ENCODE measurements at places on chromosomes 3 and 15. TPM values are rescaled to one million over a fixed set of nuclear protein-coding genes. Genes with fewer than 3 reads are reported as not detected.

DNA sequence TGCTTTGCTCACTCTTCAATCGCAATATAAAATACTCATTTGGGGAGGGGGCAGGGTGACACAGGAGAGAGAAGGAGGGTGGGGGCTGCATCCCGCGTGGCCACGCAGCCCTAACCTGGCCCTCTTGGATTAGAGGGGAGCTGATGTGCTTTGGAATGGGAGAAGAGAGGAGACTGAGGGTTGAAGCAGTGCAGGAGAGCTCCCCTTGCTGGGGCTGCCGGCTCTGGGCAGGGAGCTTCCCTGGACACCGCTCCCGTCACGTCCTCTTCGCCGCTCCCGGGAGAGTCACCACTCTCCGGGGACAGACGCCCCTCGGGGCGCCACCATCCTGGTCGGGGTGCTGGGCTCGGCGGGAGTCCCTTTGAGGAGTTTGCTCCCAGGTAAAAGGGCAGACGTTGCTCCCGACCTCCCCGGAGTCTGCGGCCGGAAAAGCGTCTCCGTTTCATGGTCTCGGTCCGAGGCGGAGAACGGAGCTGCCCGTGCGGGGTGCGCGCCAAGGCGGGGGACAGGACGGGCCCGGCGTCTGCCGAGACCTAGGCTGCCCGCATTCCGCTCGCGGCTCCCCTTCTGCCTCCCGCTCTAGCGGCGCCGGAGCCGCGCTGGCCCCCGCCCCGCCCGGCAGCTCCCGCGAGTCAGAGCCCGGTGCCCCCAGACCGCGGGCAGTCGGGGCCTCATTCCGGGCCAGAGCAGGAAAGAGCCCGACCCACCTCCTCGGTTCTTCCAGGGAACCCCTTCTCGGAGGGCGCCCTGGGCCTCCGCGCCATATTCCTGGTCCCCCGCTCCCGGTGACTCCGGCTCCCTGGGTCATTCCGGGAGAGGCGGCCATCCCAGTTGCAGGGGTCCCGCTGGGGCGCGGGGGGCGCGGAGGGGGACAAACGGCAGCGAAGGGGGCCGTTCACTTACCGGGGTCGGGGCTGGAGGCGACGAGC is 603 bp downstream of the SLC7A14 start:
- no peaks in the 10 kb centered on the region for H3K4me1 ChIP-seq
- H3K4me3 ChIP-seq, result peak overlapping the region; percentile 41
- no peaks in the 10 kb centered on the region for H3K36me3 ChIP-seq
- no peak overlapping the region for H3K27ac ChIP-seq

DNA sequence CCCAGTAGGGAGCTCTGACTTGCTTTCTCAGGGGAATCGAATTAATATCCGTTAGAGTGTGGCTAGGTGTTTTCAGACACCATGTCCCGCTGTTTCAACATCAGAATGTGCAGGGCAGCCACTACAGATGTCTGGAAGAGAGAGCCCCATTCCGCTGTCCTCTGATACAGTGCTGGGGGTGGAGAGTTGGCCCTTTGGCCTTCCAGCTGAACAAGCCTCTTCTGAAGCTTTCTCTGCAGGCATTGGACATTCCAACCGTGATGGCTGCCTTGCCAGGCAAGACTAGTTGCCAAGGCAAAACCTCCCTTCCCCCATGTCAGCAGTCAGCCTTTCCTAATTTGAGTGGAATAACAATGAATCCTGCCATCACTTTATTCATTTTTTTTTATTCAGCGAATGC is 1.5 kb downstream of the FAH start:
- no peaks in the 10 kb centered on the region for H3K36me3 ChIP-seq
- peaks cover 7% of the 10 kb centered on the region for H3K4me1 ChIP-seq
- no peak overlapping the region for H3K27ac ChIP-seq

DNA sequence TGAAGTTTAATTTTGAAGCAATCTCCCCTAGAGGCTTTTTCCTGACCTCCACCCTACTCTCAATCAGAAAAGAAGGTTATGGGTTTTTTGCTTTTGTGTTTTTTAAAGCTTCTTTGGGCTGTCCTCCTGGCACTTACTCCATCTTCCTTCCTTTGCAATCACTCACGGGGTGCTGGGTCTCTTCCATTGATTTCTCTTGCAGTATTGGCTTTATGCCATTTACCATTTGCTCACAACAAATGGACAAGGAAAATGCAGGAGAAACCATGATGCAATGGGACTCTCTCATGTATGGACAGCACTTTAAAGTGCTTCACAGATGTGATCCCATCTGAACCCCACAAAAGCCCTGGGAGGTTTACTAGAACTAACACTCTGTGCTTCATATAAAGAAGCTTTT is 57.5 kb downstream of the SST start:
- no peak overlapping the region for H3K27ac ChIP-seq
- H3K36me3 ChIP-seq, result no peaks in the 10 kb centered on the region
- no peaks in the 10 kb centered on the region for H3K4me1 ChIP-seq
- no peak for DNase-seq
- H3K27me3 ChIP-seq, result no peaks in the 10 kb centered on the region

Gene NR2E3
- polyA plus RNA-seq, result 0.08 TPM

GRCh38 chr3:171644681-171645080 is 165.6 kb downstream of the PLD1 start:
- H3K27ac ChIP-seq, result no peak overlapping the region
- H3K27me3 ChIP-seq, result no peaks in the 10 kb centered on the region
- no peak overlapping the region for H3K4me3 ChIP-seq
- DNase-seq, result no peak
- no peaks in the 10 kb centered on the region for H3K36me3 ChIP-seq
- H3K4me1 ChIP-seq, result no peaks in the 10 kb centered on the region

Gene TMEM207
- polyA plus RNA-seq, result not detected

DNA sequence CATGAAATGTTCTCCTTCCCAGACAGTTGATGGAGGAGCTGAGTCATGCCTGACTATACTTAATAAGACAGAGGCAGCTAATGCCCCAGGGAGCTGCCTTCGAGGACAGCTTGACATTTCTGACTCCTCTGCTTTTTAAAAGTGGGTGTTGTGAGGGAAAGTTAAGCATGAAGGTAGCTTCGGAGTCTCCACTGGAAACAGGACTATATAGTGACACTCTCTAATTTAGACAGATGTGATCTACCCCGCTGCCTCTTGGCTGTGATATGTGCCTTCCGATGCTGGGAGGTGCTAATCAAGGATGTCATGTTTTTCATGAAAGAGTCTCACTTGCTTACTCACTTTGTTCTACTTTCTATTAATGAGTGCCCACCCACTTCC is 72.7 kb downstream of the IL1RAP start:
- DNase-seq, result peak; percentile 28
- H3K4me3 ChIP-seq, result no peak overlapping the region
- H3K27ac ChIP-seq, result peak overlapping the region; percentile 73
- no peaks in the 10 kb centered on the region for H3K36me3 ChIP-seq
- H3K27me3 ChIP-seq, result no peaks in the 10 kb centered on the region

DNA sequence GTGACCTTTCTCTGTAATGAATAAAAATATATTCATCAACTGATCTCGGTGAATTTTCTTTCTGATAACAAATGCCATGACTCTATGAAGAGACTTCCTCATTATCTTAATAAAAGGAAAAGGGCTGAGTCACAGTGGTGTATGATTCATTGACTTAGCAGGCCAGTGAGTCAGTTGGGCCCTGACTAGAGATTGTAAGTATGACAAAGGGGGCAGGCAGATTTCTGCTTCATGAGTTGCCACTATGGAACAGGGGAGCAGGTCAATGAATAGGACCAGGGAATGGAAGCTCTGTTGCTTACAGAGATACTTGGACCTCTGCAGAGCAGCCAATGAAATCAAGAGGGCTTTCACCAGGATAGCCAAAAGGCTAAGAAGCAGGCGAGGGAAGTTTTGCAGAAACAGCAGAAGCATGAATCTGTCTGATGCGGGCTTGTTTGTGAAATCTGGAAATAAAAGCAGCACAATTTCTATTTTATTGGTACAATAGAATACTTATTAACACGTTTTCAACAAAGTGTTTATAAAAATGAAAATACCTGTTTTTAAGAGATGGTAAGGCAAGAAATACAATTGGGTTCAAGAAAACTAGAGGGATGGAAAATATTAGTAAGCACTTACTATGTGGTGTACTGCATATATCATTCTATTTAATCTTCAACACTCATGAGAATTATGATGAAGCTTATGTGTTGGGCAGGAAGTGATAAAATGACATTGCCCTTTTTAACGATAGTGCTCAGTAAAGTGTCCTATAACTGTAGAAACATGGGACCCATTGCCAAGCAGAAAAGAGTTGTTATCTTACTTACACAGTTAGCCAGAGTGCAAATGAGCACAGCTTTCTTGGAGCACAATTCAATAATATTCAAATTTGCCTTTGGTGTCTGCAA is 169.8 kb upstream of the MYRIP start:
- peak; percentile 98 for DNase-seq
- H3K27me3 ChIP-seq, result no peaks in the 10 kb centered on the region
- H3K36me3 ChIP-seq, result no peaks in the 10 kb centered on the region
- H3K27ac ChIP-seq, result peak overlapping the region; percentile 64

GRCh38 chr3:35500641-35501350 is 138.5 kb upstream of the ARPP21 start:
- H3K4me1 ChIP-seq, result no peaks in the 10 kb centered on the region
- DNase-seq, result no peak
- no peak overlapping the region for H3K4me3 ChIP-seq

DNA sequence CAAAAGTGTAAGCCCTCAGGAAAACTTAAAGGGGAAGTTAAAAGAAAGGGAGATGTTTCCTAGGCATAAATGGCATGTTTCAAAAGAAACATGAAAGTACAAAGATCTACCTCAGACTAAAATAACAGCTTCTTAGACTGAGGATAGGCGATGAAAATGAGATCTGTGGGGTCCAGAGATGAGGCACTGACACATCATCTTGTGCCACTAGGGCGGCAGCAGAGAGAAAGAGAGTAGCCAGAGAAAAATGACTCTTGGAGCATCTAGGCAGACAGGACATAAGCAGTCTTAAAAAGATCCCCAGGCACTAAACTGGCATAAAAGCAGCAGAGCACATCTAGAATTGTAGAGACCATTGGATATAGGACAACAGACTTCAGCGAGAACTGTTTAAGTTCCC is 42.5 kb upstream of the RFX7 start:
- no peaks in the 10 kb centered on the region for H3K27me3 ChIP-seq
- H3K27ac ChIP-seq, result no peak overlapping the region
- H3K4me1 ChIP-seq, result no peaks in the 10 kb centered on the region
- no peaks in the 10 kb centered on the region for H3K36me3 ChIP-seq
- H3K4me3 ChIP-seq, result no peak overlapping the region

Gene TRAIP
- polyA plus RNA-seq, result 2.5 TPM

GRCh38 chr3:45219694-45220093 is 6.4 kb downstream of the TMEM158 start:
- no peak overlapping the region for H3K27ac ChIP-seq
- H3K4me1 ChIP-seq, result peaks cover 8% of the 10 kb centered on the region
- no peak overlapping the region for H3K4me3 ChIP-seq
- H3K27me3 ChIP-seq, result no peaks in the 10 kb centered on the region
- DNase-seq, result no peak

- peaks cover 6% of the 10 kb centered on the region for H3K4me1 ChIP-seq
- H3K4me3 ChIP-seq, result no peak overlapping the region
- H3K27me3 ChIP-seq, result no peaks in the 10 kb centered on the region
- no peaks in the 10 kb centered on the region for H3K36me3 ChIP-seq
Observed at GRCh38 chr15:62777671-62778070, 264.9 kb upstream of the TPM1 start.

- H3K27me3 ChIP-seq, result peaks cover 4% of the 10 kb centered on the region
- H3K27ac ChIP-seq, result no peak overlapping the region
- H3K4me3 ChIP-seq, result no peak overlapping the region
- no peaks in the 10 kb centered on the region for H3K4me1 ChIP-seq
- no peaks in the 10 kb centered on the region for H3K36me3 ChIP-seq
Observed at GRCh38 chr3:150965436-150965835, 7.1 kb downstream of the CLRN1 start.

- no peak overlapping the region for H3K4me3 ChIP-seq
- no peaks in the 10 kb centered on the region for H3K4me1 ChIP-seq
- no peak for DNase-seq
- H3K27me3 ChIP-seq, result no peaks in the 10 kb centered on the region
Observed at GRCh38 chr3:5694266-5694665, 506.8 kb downstream of the EDEM1 start.

- no peaks in the 10 kb centered on the region for H3K27me3 ChIP-seq
- H3K4me1 ChIP-seq, result no peaks in the 10 kb centered on the region
- no peaks in the 10 kb centered on the region for H3K36me3 ChIP-seq
- no peak overlapping the region for H3K4me3 ChIP-seq
- no peak overlapping the region for H3K27ac ChIP-seq
Observed at GRCh38 chr3:53485675-53486403, 8.6 kb upstream of the CACNA1D start.

Gene TPRG1
- 0.32 TPM for polyA plus RNA-seq

DNA sequence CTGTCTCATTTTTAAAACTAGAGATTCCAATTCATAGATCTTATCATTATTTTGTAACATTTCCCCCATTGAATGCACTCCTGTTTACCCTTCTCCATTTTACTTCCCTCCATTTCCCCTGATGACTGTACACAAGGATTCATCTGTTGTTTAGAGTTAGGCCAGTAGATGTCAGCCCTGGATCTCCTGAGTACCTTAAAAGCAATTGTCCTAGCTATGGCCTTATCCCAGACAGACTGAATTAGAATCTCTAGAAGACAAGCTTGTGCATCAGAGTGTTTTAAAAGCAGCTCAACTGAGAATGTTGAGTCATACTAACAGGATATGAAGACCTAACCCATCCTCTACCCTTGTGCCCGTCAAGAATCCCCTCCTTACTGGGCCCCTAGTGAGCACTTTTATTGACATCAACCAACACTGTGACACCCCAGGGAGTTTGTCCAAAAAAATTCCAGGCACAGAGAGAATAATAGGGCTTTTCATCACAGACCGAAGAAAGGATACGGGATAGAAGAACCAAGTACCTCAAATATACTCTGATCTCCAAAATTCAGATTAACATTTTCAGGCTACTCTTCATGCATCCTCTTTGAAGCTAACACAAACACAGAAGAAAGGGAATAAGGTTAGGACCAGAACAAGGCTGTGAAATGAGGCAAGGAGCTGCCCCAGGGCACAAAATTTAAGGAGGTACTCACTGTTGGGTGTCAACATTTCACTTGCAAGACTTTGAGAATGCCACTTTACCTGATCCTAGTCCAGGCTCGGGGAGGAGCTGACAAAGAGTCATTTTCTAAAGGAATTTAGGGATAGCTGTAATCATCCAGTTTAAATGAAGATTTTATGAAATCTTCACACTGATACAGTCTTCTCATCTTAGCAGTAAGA is 17.1 kb downstream of the ZBED2 start:
- H3K4me1 ChIP-seq, result peaks cover 4% of the 10 kb centered on the region
- peak; percentile 67 for DNase-seq
- H3K27ac ChIP-seq, result no peak overlapping the region
- H3K4me3 ChIP-seq, result no peak overlapping the region
- no peaks in the 10 kb centered on the region for H3K36me3 ChIP-seq
- no peaks in the 10 kb centered on the region for H3K27me3 ChIP-seq

Gene C15orf62
- not detected for polyA plus RNA-seq

GRCh38 chr3:111592143-111592542 is 3.0 kb downstream of the ZBED2 start:
- no peaks in the 10 kb centered on the region for H3K27me3 ChIP-seq
- H3K4me1 ChIP-seq, result peaks cover 8% of the 10 kb centered on the region
- DNase-seq, result no peak
- no peak overlapping the region for H3K27ac ChIP-seq
- no peaks in the 10 kb centered on the region for H3K36me3 ChIP-seq
- H3K4me3 ChIP-seq, result no peak overlapping the region

GRCh38 chr3:145727476-145727875 is 433.5 kb downstream of the PLOD2 start:
- H3K4me1 ChIP-seq, result no peaks in the 10 kb centered on the region
- no peaks in the 10 kb centered on the region for H3K36me3 ChIP-seq
- DNase-seq, result no peak
- no peak overlapping the region for H3K4me3 ChIP-seq
- no peak overlapping the region for H3K27ac ChIP-seq
- no peaks in the 10 kb centered on the region for H3K27me3 ChIP-seq
